ENCODE measurements at places on chromosomes 7 and 10.
A peak's percentile ranks its signal among the peaks of the same experiment; 100 is the strongest.

- no peak for DNase-seq
These were observed 253.6 kb downstream of the KCNMA1 start for GRCh38 chr10:77383861-77384553.

- DNase-seq: no peak
These were observed 14.0 kb downstream of the ZNF800 start for GRCh38 chr7:127378537-127378936.

DNA sequence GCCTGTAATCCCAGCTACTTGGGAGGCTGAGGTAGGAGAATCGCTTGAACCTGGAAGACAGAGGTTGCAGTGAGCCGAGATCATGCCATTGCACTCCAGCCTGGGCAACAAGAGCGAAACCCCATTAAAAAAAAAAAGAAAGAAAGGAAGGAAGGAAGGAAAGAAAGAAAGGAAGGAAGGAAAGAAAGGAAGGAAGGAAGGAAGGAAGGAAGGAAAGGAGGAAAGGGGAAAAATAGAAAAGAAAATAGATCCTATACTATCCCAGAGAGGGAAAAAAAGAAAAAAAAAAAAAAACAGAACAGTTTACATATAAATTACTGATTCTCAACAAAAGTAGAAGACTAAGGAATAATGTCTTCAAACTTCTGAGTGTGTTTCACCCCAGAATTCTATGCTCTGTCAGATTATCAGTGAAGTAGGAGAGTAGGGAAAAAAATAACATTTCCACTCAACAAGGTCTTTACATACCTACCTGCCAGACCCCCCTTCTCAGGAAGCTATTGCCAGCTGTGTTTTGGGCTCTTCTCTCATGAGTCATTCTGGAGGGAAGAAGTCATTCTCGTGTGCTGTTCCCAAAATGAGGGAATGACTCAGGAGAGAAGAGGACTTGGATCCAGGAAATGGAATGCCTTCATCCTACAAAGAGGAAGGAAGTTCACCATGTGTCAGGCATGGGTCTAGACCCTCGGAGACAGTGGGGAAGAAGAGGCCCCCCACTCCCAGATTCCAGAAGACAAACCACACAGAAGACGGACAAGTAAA lies 20.9 kb downstream of the RGS10 start:
- no peak for DNase-seq

GRCh38 chr10:76257816-76258215 lies 826.4 kb downstream of the LRMDA start:
- DNase-seq: no peak

DNA sequence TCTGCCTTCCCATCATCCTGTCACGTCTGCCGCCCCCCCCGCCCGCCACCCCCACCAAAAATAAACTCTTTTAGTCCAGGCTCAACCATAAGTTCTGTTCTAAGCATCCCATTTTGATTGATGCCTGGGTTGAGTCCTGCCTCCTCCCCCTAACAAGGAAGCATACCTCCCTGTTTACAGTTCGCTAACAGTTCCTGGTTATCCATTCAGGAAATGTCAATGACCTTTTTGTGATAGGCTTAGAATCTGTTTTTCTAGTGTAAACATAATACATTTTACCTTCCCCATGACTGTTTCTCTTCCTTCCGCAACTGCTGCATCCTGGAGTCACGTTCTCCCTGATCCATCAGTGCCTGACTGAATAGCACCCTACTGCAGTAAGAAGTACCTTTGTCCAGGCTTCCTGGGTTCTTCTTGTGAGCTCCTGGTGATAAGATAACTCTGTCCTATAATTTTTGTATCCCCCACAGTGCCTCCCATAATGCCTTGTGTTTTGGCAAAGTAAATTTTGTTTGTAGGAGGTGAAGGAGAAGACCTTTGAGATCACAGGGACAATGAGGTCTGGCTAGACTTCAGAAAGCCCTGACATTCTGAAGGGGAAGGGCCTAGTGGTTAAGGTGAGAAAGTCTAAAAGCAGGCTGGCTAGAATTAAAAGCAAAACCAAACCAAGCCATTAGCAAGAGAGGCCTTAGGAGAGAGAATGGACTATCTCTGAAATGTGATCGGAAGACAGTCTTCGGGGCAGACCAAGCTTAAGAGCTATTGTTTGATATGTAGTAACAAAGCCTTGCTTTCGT lies 7.3 kb downstream of the AGFG2 start:
- no peak for DNase-seq

DNA sequence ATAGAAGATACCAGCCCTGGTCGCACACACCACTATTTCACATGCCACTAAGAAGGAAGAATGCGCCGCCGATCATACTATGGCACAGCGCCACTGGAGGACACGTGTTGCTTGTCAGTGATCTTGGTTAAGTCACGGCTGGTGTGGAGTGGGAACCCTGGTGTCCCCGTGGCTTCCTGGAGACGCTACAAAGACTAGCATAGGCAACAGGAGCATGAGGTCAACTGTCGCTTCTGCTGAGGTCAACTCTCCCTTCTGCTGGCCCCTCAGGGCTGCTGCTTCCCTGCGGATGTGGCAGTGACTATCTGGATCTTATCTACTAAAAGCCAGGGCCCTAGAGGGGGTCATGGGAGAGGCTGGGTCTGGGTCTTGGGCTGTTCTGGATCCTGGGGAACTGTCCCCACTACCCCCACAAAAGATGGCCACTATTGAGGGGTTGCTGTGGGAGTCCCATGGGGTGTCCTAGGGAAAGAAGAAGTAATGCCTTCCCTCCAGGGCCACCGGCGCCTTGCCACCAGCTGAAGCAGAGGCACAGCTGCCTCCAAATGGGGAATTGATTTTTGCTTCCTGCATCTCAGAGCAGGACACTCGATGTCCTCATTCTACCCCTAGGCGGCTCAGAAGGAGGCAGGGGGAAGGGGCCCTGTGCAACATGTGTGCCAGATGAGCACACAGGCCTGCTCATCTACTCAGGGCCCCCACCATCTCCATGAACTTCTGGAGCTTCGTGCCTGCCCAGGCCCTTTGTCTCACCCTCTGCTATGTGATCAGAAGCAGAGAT lies 76.6 kb upstream of the PPIF start:
- DNase-seq: peak; percentile 91

DNA sequence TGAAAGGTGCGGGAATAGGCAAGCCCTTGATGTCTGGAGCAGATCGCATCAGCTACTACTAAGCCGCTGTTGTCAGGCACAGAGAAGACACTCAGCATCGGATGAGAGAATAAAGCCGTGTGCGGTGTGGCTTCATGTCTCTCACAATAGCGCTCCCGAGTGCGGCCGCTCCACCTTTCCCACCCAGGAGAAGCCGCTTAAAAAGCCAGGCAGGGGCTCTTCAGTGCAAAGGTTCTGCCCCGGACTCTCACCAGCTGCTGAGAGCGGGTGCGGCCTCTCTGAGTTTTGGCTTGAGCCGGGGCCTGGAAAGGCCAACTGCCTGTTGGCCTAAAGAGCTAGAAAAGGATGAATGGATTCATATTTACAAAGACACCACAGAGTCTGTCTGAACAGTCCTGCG lies 600.6 kb downstream of the DNAJB6 start:
- DNase-seq: no peak

- DNase-seq: peak; percentile 38
These were observed 655 bp downstream of the KLHL7 start for GRCh38 chr7:23106057-23106822.

- DNase-seq: no peak
These were observed 332.3 kb downstream of the DNAJB6 start for GRCh38 chr7:157668884-157669767.

DNA sequence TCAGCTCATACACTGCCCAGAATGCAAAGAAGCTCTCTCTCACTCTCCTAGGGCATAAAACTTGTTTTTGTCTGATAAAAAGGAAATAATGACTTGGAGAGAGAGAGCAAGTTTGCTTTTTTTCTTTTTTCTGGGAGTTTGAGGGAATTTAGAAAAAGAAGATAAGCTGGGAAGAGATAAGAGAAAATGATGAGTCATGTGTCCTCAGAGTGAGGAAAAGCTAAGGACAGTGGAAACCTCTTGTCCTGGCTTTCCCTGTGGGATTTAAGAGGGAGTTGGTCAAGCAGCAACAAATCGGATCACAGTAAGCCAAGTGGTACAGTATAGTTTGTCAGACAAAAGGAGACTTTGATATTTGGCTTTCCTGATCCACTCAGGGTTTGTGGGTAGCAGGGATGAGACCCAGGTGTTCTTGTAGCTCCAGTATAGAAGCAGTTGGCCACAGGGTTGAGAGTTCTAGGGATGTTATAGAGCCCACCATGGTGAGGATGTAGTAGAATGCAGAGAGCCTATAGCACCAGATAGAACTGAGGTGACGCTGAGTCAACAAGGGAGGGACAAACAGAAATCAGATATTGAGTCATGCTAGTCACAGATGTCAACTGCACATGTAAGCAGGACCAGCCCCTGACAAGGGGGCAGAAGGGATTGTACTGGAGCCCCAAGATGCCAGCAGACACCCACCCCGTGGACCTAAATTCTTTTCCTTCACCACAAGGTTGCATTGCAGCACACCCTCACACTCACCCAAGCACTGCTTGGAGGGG lies 219.3 kb upstream of the TAC1 start:
- DNase-seq: no peak

DNA sequence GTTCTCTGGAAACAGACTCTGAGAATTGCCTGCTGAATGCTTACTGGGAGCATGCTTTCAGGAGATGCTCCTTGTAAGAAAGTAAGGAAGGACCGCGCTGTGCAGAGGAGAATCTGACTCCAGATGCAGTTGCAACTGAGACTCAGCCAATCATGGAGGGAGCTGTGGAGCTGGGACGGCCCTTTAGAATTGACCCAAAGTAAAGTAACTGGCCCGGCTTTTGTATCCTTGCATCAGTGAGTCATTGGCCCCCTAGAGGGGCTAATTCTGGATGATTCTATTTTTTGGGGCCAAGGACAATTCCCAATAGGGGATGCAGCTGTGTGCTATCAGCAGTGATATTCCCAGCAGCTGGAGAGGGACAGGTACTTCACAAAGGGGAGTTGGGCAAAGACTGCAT lies 170.4 kb downstream of the PTEN start:
- no peak for DNase-seq

GRCh38 chr7:45689011-45689796 lies 115.0 kb downstream of the ADCY1 start:
- DNase-seq: no peak

DNA sequence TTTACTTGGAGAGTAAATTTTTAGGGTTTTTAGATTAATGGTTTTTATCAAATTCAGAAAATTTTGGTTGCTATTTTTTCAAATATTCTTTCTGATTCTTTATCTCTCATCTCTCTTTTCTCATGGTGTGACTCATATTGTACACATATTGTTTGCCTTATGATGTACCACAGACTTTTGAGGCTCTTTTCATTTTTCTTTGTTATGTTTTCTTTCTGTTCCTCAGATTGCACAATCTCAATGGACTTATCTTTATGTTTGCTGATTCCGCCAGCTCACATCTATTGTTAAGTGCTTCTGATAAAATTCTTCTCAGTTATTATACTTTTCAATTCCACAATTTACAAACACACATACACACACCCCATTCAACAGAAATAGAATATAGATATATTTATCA lies 168.2 kb upstream of the IGFBP3 start:
- no peak for DNase-seq

DNA sequence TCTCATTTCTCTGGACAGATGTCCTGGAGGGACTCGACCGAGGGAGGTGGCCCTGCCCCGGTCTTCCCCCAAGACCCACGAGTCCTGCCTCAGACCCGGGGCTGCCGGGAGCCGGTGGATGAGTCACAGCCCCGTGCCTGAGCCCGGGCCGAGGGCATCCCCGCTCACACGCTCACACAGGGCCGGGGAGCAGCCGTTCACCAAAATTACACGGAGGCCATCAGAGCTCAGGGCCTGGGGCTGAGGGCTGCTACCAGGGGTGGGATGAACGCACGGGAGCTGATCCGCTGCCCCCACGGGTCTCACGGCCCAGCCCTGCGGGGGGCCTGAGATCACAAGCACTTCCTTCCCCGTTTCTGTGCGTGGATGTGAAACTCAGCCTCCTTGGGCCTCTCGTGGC lies 17.5 kb downstream of the FAM20C start:
- peak; percentile 86 for DNase-seq

DNA sequence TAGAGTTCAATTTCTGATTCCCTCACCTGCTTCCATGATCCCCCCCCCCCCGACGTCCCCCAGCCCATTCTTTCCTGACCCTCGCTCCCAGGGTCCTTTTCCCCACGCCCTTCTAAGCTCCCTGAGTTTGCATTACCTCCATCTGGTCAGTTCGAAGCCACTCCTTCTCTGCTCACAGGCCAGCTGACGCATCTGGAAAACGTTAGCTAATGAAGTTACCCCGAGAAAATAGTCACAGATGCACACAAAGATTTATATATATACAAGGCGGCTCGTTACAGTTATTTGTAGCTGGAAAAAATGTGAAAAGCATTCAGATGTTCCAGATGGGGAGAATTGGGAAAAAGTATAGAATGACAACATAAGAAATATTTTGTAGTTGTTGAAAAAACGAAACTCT lies 630.0 kb upstream of the FOXK1 start:
- no peak for DNase-seq

- no peak for DNase-seq
These were observed 127.9 kb upstream of the SEM1 start for GRCh38 chr7:96837593-96837992.

GRCh38 chr7:15515252-15515651 lies 46.6 kb downstream of the AGMO start:
- no peak for DNase-seq

DNA sequence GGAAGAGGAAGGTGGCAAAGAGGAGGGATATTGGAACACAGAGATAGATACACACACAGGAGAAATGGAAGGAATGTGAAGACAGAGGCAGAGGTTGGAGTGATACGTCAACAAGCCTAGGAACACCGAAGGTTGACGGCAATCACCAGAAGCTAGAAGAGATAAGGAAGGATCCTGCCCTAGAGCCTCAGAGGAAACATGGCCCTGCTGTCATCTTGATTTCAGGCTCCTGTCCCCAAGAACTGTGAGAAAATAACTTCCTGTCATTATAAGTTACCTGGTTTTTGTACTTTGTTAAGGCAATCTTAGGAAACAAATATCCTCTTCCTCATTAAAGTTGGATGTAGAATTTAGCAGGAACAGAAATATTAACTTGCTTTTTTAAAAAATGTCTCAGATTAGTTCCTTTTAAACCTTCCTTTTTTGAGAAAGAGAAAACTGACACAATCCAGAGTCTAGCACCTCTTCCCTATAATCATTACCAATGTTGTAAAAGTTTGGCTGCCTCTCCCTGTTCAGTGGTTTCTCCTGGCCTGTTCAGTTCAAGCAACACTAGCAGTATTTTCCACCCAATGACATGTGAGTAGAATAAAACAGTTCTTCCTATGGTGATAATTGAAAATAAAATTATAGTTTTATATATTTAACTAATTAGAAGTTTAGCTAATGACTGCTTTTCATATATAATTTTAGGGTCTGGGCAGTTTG lies 28.8 kb upstream of the GNAI1 start:
- no peak for DNase-seq

Measured in CD14-positive monocyte (primary cell).